ENCODE measurements at places on chromosomes 1 and 21.

- DNase-seq = no peak
Measured at GRCh38 chr1:204780630-204781029, 90.0 kb upstream of the NFASC start.

GRCh38 chr1:185159966-185160365 is 3.0 kb downstream of the SWT1 start:
- DNase-seq = no peak

DNA sequence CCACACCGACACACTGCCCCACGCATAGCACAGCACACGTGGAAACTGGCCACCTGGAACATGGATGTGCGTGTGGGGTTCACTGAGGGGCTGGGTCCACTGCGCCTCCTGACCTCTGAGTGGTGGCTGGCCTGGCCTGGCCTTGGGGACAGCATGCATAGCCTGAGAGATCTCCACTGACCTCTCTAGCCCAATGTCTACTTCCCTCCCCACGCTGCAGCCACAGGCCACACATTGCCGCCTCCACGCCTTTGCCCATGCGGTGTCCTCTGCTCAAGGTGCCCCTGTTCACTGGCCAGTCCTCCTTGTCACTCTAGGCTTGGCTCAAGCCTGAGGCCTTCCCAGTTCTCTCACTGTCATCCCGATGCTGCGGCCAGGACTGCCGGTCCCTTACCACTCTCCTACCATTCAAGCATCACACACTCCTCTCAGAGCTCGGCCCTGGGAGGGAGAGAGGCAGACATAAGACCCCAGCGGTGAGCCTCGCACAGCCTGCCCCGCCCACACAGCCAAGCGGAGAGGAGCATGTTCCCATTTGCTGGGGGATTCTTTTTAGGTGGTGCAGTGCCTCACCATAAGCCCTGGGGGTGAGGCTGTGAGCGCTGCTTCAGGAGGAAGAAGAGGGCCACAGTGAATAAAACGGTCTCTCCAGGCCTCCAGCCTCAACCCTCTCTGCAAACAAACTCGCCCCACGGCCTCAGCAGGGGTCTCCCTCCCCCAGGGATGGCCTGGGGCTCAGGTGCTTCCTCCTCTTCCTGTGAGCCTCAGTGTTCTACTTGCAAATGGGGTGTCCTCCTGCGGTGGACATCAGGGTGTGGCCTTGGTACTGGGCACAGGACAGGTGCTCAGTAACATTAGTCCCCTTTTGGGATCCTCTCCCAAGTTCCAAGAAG is 80.8 kb downstream of the DMRTB1 start:
- no peak for DNase-seq

- DNase-seq = peak; percentile 19
Measured at GRCh38 chr1:54944610-54945392, 35.6 kb upstream of the TMEM61 start.

- no peak for DNase-seq
Measured at GRCh38 chr1:202045705-202046104, 35.3 kb downstream of the ELF3 start.

DNA sequence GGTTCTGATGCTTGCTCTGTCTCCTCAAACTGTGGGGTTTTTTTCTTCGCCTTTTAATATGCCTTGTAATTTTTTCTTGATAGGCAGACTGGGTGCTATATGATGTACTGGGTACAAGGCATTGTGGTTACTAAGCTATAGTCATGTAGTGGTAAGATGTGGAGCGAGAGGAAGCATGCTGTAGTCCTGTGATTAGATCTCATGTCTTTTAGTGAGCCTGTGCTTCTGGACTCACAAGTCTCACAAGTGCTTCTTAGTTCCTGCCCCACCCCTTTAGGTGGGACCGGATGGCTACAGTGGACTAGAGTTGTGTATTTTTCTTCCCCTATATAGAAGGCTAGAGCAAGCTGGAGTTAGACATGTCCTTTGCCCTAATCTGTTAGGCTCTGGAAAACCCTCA is 178.7 kb downstream of the DNM3 start:
- DNase-seq = no peak

DNA sequence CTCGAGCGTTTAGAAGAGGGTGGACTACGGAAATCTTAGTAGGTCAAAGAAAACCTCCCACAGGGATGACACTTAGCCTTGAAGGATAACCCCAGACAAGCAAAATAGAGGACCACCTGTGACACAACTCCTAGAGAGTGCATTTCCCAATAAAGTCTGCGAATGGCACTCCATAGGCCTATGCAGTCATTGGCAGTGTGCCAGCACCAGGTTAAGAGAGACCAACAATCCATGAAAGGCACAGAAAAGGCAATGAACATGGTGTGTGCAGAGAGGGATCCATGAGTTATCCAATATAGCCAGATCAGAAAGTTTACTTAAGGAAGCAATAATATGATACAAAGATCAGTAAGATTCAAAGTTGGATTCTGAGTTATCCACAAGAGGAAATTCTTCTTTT is 45.2 kb upstream of the FMO2 start:
- no peak for DNase-seq

- no peak for DNase-seq
Measured at GRCh38 chr1:982765-983436, 1.0 kb upstream of the PERM1 start.

GRCh38 chr1:230165536-230165935 is 98.5 kb downstream of the GALNT2 start:
- DNase-seq = no peak

DNA sequence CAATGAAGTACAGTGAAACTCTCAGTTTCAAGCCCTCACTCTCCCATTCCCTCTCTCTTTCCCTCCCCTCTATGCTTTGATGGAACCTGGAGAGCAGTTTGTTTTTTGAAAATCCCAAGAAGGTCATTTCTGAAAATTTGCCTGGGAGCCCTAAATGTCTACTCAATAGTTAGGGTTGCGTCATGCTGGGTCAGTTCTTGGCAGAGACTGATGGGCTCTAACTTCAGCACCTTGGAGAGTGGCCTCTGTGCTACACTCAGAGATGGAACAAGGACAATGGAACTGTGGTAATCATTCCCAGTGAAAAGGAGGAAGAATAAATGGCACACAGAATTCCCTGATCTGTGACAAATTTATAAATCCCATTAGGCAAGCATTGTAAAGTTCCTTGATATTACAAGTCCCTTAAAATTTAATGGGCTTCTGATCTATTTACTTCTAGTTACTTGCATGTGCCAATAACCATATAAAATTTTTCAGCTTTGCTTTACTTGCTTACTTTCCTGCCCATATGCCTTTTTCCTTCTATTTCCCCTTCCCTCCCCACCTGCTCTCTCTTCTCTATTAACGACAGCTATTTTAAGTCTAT is 182.9 kb upstream of the KCND3 start:
- DNase-seq = no peak

DNA sequence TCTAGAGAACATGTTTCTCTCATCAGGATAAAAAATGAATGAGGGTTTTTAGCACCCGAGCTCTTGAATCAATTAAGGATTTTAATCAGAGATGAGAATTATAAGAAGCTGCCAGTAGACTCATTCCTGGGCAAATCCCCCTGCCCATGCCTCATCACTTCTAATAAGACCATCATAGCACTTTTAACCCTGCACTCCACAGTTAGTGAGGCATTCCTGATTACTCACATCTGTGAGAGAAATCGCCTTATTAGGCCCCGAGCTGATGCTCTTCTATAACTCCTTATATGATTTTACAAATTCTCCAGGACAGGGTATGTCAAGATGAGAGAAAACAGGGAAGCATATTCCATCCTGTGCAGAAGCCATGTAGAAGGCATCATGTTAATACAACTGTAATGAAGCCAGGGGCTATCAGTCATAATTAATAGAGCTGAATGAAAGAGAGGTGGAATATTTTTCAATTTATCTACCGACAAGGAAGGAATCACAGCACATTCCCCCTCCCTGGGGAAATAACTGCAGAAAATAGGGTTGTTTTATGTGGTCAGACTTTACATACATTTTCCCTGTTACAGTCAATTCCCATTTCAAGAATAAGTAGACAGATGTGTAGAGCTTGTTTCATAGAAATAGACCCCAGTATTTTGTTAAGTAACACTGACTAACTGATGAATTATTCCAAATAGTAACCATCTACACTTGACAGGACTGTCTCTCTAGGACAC is 272.7 kb downstream of the HHIPL2 start:
- DNase-seq = no peak

GRCh38 chr21:41090981-41091380 is 77.0 kb upstream of the BACE2 start:
- no peak for DNase-seq

DNA sequence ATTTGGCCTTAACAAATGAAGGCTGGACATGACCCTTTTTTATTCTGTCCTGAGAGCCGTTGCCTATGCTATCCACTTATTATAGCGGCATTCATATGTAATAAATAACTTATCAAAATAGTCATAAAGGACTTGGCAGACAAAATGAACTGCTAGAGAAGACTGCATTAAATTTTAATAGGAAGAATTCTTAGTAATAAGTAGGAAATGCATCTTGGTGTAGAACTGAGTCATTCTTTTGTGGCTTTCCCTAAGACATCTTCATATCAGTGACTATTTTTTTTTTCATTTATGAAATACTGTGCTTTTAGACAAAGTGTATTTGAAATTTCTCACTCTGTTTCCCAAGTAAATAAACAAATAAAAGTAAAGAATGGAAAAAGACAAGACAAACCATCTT is 45.6 kb downstream of the PBX1 start:
- DNase-seq = no peak

DNA sequence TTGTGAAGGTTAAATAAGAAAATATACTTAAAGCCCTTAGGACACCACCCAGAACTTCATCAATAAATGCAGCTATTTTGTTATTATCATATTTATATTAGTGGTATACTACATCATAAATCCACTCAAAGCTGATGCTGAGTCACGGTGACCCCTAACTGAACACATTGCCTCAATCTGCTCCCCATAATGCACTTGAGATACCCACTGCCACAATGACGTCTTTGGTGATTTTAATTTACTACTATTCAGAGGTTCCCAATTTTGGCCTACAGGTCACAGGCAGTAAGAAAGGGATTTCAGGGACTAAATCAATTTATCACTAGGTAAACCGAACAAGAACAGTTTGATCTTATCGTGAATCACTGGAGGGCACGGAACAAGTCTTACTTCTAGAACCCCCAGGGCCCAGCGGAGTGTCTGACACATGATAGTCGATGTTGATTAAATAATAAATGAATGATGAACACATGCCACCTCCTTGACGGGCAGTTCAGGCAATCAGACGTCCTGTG is 493 bp upstream of the CHD1L start:
- no peak for DNase-seq

DNA sequence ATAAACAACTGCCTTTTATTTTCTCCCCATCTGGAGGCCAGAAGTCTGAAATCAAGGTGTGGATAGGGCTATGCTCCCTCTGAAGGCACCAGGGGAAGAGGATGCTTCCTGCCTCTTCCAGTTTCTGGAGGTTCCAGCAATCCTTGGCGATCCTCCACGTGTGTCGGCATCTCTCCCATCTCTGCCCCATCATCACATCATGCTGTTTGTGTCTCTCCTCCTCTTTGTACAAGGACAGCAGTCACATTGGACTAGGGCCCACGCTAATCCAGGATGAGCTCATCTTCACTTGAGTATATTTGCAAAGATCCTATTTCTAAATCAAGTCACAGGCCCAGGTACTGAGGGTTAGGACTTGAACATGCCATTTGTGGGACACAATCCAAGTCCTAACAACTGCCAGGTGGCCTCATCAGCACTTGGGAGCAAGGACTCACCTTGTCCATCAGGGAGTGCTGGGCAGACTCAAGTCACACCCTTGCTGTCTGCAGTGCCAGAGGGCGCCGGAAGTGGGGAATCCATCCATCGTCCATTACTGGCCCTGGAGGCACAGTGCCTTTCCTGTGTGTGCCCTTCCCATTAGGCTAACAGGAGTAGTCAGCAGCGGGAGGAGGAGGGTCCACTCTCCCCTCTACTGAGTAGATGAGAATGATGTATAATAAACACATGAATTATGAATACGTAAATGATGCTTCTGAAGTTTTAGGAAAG is 185.4 kb upstream of the AJAP1 start:
- DNase-seq = no peak

DNA sequence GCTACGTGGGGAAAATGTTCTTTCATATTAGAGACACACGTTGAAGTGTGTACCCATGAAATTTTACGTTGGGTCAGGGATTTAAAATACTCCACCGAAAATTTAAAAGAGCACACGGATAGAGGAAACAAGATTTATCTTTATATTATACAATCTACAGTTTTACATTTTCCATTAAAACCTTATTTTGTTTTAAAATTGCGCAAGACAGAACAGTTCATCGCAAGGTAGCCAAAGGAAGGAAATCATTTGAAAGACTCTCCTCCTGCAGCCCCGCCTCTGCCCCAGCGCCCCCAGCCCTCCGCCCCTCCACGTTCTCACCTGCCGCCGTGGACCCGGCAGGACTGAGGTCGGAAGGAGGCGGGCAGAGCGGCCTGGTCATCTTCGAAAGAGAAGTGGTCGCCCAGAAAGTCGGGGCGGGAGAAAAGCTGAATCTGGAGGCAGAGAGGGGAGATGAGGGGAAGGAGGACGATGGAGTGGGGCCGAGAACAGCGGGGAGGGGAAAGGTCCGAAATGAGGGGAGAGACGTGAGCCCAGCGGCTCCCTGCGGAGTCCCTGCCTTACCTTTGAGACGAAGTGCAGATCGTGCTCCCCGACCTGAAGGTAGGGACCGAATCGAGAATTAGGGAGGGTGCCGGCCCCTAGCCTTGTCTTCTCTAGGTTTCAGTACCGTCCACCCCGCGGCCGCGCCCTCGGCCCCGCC is 18.0 kb downstream of the CRYBG2 start:
- no peak for DNase-seq

GRCh38 chr1:31432592-31433395 is 19.8 kb downstream of the SERINC2 start:
- no peak for DNase-seq

GRCh38 chr1:117112047-117112717 is 9.4 kb downstream of the TRIM45 start:
- DNase-seq = no peak

GRCh38 chr1:153536012-153536670 is 350 bp upstream of the S100A6 start:
- peak; percentile 57 for DNase-seq

DNA sequence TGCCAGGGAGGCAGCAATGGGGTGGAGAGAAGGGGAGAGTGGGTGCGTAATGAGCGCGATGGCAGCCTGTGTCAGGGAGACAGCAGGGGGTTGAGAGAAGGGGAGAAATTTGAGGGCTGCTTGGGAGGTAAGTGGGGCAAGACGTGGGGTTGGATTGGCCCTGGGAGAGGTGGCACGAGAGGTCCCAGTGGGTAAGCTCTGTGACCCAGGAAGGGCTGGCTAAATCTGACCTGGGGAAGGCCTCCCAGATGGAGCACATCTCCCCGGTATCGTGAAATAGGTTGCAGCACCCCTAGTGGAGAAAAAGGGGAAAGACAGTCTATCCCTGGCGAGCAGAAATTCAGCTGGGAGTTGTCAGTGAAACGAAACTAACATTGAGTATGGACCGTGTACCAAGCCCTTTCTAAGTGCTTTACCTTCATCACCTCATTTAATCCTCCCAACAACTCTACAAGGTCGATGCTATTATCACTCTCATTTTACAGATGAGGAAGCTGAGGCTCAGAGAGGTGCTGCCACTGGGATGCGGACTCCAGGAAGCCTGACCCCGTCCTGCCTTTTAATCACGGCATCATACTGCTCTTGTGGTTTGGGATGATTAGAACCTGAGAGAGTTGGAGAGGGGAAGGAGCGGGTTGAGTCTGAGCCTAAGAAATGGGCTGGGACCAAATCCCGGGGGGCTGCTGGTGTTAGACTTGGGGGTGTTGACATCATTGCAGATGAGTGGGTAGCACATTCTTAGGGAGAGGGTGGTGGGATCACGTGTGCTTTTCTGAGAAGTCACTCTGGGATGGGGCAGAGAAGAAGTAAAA is 56.6 kb upstream of the RPL11 start:
- DNase-seq = no peak

Data from stimulated activated CD4-positive, alpha-beta T cell treated with anti-CD3 and anti-CD28 coated beads, TNF-alpha, amount 100 ng/mL, for 4 hours (primary cell).